ENCODE measurements at places on chromosomes 5 and 9. TPM values are rescaled to one million over a fixed set of nuclear protein-coding genes. Genes with fewer than 3 reads are reported as not detected.

GRCh38 chr9:112224401-112225289 lies 49.5 kb upstream of the SUSD1 start:
- no peak for DNase-seq

DNA sequence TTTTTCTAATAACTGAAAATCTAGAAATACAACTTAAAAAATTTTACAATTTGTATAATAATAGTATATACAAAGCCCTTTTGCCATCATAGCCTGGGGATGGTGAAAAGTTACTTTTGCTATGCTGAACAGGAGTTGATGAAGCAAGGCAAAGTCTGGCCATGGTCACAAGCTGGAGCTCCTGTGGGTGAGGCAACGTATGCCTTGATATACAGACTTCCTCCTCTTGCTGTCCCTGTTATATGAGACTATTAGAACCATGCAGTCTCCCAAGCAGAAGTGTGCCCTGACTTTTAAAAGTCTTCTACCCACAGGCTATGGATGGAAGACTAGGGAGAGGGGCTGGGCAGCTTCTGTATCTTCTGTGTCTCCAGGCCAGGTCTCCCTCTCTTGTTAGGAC lies 15.7 kb downstream of the FAM151B start:
- DNase-seq: no peak

Gene SOHLH1
- polyA plus RNA-seq: not detected

DNA sequence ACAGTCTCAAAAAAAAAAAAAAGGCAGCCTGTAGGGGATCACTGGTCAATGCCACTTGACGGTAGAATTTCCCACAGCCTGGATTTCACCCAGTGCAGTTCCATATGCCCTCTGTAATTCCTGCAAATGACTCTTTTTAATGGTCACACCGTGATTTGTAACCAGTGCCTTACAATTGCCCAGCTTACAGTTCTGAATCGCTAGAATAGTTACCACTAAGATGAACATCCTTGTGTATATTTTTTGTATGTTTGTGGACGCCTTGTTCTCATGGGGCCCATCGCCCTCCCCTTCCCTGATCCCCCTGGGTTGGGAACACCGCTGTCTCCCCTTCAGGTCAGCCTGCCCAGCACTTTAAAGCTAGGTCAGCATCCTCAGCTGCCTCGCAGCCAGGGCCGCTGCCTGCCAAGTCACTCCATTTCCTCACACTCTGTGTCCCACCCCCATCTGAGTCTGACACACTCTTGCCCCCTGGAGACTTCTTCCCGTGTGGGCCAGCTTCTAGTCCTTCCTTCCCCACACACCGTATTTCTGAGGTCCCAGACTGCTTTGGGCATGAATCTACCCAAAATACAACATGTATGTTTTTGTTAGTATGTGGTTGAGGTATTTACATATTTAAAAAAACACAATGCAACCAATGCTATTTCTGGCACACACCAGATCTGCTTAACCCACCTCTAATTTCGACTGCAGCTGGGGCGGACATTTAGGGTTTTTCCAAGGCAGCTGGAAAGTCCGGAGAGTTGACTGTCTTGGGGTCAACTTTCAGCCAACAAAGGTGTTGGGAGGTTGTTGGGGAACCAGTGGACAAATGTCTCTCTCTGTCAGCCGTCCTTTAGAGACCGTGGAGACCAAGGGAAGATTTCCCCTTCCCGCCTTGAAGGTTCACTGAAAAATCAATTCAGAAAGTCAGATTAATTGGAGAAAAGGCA lies 120.5 kb upstream of the NEK6 start:
- no peak for DNase-seq

Gene TMEM252
- polyA plus RNA-seq: not detected

Gene TEK
- 8.6 TPM for polyA plus RNA-seq

- no peak for DNase-seq
Measured at GRCh38 chr5:91311168-91311696, 71.9 kb downstream of the ARRDC3 start.

DNA sequence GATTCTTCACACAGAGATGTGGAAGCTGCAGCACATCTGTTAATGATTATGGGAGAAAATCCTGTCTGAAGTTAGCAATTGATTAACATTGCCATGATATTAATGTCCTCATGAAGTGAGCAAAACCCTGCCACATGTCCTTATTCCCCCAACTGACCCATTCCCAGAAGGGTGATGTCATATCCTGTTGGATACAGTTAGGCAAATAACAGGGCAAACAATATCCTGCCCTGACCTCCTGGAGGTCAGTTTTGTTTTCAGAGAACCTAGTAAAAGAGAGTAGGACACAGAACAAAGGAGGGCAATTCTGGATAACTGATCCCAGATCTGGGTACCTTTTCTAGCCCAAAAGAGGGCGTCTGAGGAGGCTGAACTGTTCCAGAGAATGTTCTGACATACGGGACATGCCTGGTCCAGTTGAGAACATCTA lies 11.0 kb downstream of the ABLIM3 start:
- no peak for DNase-seq

DNA sequence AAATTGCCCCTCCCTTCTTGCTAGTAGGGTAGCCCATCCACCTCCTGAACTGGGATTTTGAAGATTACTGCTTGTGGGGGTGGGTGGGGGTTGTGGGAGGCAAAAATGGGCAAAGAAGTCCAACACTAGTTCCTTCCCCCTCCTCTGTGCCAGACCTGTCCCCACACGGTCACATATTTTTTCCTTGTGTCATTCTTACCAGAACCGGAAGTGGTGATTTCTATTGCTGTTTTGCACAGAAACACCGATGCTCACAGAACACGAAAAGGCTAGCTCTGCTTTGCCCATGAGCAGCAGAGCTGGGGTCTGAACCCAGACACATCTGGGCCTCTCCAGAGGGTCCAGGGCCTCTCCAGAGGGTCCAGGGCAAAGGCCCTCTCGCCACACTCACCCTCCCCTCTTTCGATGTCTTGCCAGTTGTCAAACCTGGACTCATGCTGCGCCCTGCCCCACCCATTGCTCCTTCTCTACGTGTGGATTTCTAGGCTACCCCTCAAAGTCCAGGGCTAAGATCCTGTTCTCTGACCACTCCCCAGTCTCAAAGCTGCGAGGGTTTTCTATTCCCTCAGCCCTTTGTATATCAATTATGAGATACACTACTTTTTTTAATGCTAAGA lies 264.4 kb upstream of the MSX2 start:
- DNase-seq: peak; percentile 27

- DNase-seq: peak; percentile 81
Measured at GRCh38 chr9:114386886-114387679, 699 bp downstream of the AKNA start.

GRCh38 chr9:19781240-19781639 lies 7.6 kb downstream of the SLC24A2 start:
- no peak for DNase-seq

Gene SPATA31A5
- polyA plus RNA-seq: not detected

Gene INSL4
- not detected for polyA plus RNA-seq

- DNase-seq: no peak
Measured at GRCh38 chr9:35027860-35028259, 38.3 kb downstream of the DNAJB5 start.

GRCh38 chr5:151095341-151096000 lies 14.6 kb upstream of the TNIP1 start:
- DNase-seq: peak; percentile 99

Gene SPINK7
- 0.43 TPM for polyA plus RNA-seq

Gene TLX3
- polyA plus RNA-seq: 0.04 TPM

Gene SPINK13
- polyA plus RNA-seq: not detected

DNA sequence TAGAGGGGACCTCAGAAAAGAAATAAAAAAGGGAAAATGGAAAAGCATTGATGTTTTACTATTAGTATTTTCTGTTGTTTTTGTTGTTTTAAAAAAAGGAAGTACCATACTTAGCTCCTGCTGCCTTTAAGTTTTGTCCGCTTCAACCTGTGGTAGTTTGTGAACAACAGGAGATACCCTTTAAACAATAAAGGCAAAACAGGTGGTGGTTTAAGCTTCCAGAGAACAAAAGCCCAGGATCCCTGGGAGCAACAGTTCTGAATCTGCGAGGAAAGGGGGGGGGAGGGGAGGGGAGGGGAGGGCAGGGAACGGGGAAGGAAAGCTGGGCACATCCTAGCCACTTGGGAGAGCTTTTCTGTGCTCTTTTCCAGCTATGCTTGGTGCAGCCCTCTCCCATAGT lies 2.1 kb upstream of the PSIP1 start:
- DNase-seq: no peak

Gene NUTM2F
- polyA plus RNA-seq: not detected

DNA sequence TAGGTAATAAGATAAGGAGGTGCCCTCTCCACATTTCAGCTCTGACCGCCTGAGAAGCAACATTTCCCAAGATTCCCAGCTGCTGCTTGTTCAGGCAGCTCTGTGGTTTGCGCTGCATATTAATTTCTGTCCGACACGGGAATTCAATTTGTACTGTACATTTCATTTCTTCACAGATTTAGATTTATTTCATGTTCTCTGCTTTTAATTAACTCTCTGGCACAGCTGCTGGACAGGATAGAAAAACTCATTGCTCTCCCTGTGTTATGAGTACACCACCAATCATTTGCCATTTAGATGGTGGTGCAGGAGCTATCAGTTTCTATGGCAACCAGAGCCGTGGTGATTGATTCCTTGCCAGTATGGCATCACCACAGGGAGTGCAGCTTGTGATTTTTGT lies 558.5 kb downstream of the DMRTA1 start:
- DNase-seq: no peak

GRCh38 chr9:127263664-127264063 lies 910 bp upstream of the GARNL3 start:
- no peak for DNase-seq

DNA sequence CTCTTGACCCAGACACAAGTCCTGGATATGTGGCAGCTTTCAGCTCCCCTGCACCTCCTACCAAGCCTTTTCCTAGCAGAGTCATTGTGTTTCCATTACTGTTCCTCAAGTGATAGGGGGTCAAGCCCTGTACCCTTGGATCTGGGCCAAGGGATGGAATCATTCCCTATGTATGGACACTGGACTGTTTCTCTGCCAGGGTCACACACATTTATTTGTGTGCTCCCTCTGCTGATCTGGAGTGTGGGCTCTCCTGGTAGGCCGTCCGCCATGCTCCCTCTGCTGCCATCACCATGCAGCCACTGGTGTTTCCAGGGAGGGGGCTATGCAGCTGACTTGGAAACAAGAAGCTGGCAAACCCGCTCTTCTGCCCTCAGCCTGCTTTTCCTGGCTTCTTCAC lies 9.5 kb downstream of the GM2A start:
- DNase-seq: no peak

Gene DND1
- 2.4 TPM for polyA plus RNA-seq

DNA sequence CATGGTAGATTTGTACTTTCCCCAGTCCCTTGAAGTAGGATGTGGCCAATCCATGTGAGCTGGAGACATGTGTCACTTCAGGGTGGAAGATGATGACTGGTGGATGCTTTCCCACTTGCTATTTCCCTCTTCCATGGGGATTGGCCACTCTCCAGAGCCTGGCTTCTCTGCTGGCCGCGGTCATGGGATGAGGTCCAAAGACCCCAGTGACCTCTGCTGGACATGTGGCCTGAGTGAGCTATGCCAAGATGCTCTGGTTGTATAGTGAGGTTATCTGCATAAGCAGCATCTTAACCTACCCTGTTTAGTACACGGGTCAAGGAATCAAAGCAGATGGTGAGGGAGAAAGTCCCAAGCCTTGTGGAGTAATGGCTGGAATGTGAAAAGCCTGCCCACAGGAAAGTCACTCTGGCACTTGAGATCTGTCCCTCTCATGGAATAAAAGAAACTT lies 47.1 kb downstream of the SH3PXD2B start:
- DNase-seq: no peak

GRCh38 chr9:136159851-136160250 lies 41.2 kb upstream of the TMEM250 start:
- no peak for DNase-seq

DNA sequence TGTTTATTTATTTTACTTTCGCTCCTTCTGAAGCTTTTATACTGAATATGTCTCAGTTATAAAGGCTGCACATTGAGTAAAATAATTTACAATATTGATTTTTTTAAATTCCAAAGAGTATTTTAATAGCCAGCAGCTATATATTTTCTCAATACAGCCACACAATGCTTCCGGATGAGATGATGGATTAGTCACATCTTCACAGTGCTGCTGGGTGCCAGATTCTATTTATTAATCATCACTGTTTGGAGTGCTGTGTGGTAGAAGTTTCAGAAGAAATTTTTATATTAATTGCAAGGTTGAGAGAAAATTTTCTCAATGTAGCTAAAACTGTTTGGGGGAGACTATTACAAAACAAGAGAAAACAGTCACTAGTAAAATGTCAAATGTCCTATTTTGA lies 989.8 kb downstream of the TLE4 start:
- no peak for DNase-seq

DNA sequence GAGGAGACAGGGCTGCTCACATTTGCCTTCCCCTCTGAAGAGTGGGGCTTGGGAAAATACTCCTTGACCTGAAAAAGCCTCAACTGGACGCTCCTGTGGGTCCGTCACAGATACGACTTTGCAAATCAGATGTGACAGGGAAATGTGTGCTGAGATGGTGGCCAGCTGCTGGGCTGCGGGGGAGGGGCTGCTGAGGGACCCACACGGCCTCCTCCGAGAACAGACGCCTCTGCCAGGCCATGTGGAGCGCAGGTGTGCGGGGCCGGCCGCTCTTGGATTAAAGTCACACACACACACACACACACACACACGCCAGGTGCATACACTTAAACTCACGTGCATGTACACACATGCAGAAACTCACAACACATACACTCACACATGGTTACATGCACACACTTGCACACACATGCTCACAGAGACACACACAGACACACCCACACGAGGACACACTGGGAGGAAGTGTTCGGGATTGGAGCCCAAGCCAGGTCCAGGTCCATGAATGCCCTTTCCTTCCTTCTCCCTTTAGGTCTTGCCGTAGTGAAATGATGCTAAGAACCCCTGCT lies 167.4 kb downstream of the GAPVD1 start:
- DNase-seq: no peak

GRCh38 chr5:132099076-132099748 lies 25.6 kb downstream of the CSF2 start:
- DNase-seq: no peak

Gene WNT8A
- not detected for polyA plus RNA-seq

GRCh38 chr5:160342413-160342941 lies 27.9 kb downstream of the C1QTNF2 start:
- no peak for DNase-seq

DNA sequence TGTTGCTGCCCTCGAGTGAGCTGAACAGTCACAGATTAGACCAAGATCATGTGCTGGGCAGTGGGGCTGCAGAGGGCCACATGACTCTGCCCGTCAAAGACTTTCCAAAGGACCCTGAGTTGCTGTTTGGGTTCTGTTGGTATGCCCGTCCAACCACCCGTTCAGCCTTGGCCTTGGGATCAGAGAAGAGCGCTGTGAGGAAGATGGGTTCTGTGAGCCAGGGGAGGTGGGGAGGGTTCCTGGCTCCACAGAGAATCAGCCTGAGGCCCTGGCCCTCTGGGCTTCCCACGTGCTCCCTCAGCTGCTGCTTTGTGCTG lies 72.6 kb downstream of the RGS3 start:
- DNase-seq: no peak

Gene PCDHGB2
- 0.68 TPM for polyA plus RNA-seq

DNA sequence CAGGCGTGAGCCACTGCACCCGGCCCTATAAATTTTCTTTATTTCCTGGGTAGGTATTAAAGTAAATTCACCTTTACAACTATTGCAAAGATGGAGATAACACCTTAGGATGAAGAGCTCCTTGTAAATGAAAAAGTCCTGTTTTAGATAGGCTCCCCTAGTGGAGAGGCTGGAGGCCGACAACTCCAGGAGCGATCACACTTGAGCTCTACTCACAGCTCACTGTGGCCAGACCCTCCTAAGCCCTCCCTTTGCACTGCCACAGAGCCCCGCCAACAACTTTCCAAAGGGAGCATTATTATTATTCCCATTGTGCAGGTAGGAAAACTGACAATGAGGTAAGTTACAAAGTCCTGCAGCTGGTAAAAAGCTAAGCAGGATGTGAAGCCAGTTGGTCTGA lies 139.1 kb upstream of the ERCC6L2 start:
- no peak for DNase-seq

Gene NRARP
- 12.6 TPM for polyA plus RNA-seq
